Stimulated activated CD8-positive, alpha-beta memory T cell treated with anti-CD3 and anti-CD28 coated beads, Interleukin-7, amount 100 ng/mL, for 1 hour (primary cell): ENCODE measurements at places on chromosomes 1 and 21.

- no peak for DNase-seq
Measured at GRCh38 chr1:70674941-70675685, 264.0 kb downstream of the CTH start.

- no peak for DNase-seq
Measured at GRCh38 chr1:12132078-12132477, 34.7 kb upstream of the TNFRSF1B start.

DNA sequence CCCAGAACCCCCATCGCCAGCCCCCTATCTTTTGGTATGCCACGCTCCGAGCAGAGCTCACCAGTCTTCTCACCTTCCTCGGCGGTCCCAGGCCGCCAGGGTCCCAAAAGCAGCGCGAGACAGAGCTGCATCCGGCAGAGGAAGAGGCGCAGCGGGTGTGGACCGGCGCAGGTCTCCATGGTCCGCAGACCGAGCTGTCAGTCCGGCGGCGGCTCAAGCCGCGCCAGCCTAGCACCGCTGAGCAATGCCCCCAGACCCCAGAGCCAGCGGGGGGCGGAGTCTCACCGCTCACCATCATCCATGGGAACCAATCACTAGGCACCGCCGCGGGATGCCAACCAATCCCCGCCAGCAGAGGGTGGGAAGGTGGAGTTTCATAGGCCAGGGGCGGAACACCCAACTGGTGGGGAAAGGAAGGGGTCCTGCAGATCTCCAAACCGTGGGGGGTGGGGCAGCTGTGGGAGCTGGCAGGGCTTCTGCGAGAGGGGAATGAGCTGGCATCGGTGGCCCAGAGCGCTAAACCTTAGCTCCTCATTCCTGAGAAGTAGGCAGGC, at the start of gene EPHA10:
Gene EPHA10 (minus strand): TSS at position 233 of the 554 bp plus-strand sequence. CDS start 54 bp downstream, at position 179.
- DNase-seq: no peak

GRCh38 chr1:112722601-112723510, 7.7 kb upstream of the PPM1J start:
- no peak for DNase-seq

DNA sequence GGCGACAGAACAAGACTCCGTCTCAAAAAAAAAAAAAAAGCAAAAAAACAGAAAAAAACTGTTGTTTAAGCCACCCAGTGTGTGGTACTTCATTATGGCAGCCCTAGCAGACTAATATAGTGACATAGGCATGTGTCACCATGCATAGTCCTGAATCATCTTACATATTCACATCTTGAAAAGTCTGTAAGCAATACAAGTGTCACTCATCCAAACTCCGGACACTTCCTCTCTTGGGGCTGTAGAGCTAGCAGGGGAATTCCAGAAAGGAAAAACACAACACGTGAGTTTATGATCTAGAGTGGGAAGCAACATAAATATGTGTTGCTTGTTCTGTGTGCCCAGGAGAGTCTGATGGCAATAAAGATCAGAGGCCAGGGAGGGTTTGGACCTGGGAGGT, 81.6 kb upstream of the KCNE2 start:
- DNase-seq: no peak

DNA sequence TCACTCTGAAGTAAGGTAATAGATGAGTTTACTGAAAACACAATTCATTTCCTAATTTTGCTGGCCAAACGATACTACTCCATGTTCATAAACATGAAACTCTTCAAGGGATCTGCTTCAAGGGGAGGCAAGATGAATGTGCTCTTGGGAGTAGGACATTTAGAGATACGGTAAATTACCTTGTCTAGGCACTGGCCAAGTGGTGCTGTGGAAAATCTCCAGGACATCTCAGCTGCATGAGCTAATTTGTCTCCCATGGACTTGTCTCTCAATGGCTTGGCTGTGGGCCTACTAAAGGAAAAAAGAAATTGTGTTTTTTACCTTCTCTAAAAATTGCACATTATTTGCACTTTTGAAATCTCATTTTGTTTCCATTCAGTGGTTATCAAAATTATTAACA, 780.6 kb downstream of the LTN1 start:
- DNase-seq: no peak

DNA sequence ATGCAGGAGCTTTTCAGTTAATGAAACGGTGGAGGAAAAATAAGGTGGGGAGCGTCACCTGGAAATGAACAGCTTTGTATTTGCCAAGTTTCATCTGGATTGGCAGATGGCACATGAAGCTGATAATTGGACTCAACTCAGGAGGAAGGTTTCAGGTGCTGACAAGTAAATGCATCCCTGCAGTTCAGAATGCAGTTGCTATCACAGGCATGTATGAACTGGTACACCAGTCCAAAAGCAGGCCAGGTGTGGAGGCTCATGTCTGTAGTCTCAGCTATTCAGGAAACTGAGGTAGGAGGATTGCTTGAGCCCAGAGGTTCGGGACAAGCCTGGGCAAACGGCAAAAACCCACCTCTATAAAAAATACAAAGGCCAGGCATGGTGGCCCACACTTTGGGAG, 15.5 kb downstream of the DEGS1 start:
- no peak for DNase-seq

- DNase-seq: no peak
Measured at GRCh38 chr1:176183618-176184017, 23.5 kb downstream of the COP1 start.

DNA sequence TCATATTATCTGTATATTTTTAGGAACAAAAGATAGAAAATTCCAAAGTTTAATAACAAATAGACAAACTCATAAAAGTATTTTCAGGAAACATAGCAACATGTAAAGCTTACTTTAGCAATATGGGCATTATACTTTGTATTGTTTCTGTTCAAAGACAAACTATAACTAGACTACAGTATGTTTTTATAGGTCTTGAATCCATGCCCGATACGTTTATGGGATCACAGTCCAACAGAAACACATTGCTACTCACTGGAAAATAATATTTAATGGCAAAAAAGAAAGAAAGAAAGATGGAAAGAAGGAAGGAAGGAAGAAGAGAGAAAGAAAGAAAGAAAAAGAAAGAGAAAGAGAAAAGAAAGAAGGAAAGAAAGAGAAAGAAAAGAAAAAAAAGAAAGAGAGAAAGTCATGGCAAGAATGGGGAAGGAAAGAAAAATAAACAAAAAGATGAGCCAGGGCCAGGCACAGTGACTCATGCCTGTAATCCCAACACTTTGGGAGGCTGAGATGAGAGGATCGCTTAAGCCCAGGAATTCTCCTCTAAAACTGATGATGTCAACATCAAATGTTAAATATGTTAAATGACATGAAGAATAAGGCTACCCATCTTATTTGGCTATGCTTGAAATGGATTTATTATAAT, 32.7 kb downstream of the TM2D1 start:
- no peak for DNase-seq

- DNase-seq: no peak
Measured at GRCh38 chr1:53114581-53115400, 27.6 kb downstream of the SLC1A7 start.

- no peak for DNase-seq
Measured at GRCh38 chr1:239243006-239243405, 143.4 kb upstream of the CHRM3 start.

- DNase-seq: no peak
Measured at GRCh38 chr1:78676347-78676982, 26.8 kb downstream of the IFI44 start.

- DNase-seq: no peak
Measured at GRCh38 chr1:154862907-154863306, 7.2 kb downstream of the KCNN3 start.

DNA sequence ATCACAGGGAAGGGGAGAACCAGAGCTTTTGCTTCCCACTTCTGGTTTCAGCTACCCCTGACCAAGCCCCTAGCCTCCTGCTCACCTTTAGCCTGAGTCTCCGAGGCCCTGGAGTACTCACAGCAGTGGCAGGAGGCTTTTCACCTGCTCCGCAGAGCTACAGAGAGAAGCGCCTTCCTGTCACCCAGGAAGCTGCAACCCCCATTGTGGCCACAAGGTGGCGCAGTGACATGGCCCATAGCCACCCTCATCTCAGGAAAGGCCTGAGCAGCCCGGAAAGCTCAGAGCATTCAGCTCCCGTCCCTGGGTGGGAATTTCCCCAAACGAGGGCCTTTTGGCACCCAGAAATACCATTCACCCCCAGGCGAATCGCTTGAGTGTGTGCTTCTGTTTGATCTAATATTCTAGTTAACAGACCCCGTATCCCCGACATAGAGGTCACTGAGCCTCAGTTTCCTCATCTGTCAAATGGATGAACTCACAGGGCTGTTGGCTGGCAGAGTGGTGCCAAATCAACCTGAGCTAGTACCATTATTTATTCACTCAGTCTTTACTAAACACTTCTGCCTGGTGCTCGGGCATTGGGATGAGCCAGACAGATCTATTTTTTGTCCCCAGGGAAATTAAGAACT, 25.3 kb downstream of the A3GALT2 start:
- DNase-seq: peak; percentile 83

GRCh38 chr1:17874231-17874630, 119.1 kb downstream of the ACTL8 start:
- DNase-seq: no peak

DNA sequence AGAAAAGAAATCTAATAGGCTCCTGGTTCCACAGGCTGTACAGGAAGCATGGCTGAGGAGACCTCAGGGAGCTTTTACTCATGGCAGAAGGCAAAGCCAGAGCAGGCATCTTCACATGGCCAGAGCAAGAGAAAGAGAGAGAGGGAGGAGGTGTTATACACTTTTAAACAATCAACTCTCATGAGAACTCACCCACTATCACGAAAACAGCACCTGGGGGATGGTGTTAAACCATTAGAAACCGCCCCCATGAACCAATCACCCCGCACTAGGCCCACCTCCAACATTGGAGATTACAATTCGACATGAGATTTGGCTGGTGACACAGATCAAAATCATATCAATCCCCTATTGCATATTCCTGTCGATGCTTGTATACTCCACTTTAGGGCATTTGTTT, 93.5 kb downstream of the MRPL39 start:
- no peak for DNase-seq

GRCh38 chr21:46187814-46188213, 3.6 kb upstream of the SPATC1L start:
- DNase-seq: no peak

DNA sequence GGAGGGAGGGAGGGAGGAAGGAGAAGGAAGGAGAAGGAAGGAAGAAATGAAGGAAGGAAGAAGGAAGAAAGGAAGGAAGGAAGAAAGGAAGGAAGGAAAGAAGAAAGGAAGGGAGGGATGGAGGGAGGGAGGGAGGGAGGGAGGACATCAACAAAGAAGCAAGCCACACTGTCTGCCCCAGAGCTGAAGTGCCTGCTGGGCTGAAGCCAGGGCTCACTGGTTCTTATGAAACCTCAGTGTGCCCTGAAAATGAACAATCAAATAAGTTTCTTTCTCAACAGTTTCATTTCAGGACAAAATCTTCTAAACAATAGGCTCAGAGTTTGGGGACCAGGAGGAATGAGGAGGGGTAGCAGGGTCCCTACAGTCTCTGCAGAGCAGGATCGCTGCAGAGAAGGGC, 21.1 kb downstream of the ARHGEF19 start:
- DNase-seq: no peak

DNA sequence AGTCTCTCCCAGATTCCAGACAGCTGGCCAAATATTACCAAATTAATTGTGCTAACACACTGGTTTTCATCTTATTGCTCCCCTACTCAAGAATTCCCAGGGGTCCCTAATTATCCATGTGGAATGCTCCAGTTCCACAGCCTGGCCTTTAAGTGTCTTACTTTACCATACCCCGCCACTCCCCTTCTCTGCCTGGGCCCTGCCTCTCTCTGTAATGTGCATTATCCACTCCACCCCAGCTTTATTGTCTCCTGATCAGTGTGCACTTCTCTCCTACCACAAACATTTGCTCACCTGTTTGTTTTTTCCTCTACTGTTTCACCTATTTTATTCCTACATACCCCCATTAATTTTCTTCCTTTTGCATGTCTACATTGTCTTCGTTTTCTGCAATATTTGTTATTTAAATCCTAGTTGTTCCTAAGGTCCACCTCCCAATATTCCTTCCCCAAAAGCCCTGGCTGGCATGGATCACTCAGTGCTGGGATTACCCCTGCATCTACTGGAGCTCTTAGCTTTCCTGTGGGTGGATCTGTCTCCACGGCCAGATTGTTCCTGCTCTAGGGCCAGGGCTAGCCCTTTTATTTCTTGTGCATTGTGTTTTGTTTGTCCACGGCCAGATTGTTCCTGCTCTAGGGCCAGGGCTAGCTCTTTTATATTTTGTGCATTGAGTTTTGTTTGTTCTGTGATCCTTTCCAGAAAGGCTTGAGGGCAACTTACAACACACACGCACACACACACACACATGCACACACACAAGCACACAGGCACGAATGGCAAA, 33.4 kb upstream of the ATP1B1 start:
- DNase-seq: no peak

DNA sequence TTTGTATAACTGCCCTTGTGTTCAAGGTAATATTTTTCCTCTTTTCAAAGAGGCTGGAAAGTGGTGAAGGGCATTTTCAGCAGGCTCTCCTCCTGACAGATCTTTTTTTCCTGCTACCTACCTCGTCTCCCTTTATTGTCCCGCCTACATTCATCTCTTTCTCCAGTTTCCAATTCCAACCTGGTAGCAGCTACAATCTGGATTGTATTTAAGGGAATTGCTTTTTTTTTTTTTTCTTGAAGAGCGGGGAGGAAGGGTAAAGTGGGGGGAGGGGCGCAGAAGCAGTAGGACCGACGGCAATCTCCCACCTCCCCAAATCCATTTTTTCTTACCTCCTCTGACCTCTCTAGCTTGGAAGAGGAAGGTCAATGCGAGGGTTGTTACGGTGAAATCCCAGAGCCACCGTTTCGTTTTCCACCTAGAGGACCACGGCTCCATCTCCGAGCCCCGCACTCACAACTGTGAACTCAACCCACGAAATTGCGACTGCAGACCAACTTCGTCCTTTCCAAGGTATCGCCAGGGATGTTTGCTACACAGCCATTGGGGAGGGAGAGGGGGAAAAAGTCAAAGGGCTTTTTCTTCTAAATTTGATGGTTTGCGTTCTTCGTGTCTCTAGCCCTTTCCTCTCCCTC, 464 bp downstream of the COL11A1 start:
- DNase-seq: no peak

DNA sequence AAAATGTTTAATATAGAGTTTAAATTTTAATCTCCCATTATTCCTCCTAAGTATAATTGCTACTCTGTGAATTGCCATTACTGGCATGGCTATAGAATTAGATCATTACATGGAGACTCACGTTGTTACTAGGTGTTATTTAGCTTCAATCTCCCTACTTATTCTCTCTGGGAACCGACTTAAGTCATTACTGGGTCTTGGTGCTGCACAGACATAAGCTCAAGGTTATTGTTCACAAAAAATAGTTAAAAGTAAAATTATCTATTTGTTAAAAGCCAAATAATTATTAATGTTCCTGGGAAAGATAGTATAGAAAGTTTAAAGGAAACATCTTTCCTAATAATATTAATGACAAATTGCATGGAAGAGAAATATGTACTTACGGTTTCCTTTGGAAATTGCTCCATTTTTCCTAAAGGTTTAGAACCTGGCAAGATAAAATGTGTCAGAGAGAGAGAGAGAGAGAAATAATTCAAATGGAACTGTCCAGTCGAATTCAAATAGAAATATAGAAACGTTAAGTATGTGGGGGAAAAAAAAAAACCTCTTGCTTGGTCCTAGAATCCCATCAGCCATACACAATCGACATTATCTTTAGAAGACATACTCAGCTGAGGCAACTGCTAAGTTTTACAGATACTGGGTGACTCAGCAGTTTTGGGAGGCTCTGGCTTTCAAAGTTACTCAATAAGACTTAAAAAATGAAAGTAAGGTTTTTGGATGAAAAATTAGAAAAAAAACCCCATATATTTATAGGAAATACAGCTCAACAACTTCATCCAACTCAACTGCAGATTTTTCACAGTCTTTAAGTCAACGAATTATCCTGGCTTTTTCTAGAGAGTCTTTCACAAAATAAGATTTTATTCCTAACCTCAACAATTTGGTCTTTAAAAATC, at the start of gene SPTA1:
Gene SPTA1 (minus strand): TSS at position 605 of the 899 bp plus-strand sequence. CDS start 198 bp downstream, at position 407.
- no peak for DNase-seq
